ENCODE measurements at places on chromosomes 12 and 14.

DNA sequence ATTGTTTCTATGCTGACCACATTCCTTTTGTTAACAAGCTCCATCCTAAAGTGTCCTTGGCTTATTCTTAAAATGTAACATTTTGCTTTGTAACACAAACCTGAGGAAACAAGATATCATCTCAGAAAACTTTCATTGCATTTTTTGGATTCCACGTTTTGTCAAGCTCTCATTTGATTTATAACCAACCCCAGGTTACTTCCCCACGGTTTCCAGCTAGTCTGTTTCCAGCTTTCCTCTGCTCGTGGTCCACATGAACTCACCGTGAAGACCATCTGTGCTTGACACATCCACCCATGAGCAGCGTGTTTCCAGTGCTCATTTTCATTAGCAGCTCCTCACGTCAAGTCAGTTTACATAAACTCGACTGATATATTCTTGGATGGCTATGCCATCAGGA lies 6.4 kb upstream of the NKX2-8 start:
- no peak for DNase-seq

GRCh38 chr14:102711207-102711606 lies 66.0 kb upstream of the TRAF3 start:
- DNase-seq = no peak

DNA sequence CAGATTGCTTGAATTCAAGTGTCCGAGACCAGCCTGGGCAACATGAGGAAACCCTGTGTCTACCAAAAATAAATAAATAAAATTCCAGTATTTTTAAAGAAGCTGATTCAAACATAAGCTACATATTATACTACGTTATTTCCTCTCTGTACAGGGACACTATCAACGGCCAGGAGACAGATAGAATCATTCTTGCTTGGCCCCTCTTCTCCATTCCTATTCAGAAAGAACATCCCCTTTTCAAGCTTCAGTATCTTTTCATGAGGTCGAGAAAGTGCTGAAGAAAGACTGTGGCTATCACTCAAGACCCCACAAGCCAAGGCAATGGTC lies 314 bp upstream of the DHRS7 start:
- no peak for DNase-seq

DNA sequence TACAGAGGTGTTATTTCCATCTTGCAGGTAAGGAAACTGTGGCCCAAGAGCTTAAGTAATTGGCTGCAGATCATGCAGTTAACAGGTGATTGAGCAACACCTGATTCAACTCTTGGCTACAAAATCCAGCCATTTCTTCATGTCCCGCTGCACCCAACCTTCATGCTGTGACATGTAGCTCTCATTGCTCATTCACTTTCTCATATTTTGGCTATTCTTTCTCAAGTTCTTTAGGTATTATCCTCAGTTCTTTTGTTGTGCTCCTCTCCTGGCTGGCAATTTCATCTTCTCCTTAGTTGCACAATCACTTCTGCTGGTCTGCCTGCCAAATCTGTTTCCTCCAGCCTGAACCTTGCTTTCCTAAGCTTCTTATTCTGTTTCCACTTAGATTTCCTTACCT lies 300.8 kb downstream of the SSPN start:
- no peak for DNase-seq

- no peak for DNase-seq
These were observed 42.2 kb downstream of the PTPRO start for GRCh38 chr12:15364221-15365160.

GRCh38 chr12:97452839-97453238 lies 9.8 kb upstream of the RMST start:
- no peak for DNase-seq

DNA sequence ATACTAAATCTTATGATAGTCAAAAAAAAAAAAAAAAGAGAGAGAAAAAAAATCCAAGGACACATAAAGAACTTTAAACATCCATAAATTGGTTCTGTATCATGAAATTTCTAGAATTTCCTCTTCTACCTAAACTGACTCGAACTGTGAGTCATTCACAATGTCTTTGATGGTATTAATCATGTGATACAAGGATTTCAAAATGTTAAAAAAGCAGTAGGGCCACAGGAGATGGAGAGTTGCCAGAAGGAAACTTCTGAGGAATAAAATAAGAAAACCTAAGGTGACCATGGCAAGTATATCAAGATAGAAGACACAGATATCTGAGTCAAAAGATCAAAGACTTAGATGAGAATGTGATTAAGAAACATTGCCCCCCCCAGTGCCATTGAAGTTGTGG lies 1320.9 kb upstream of the FLRT2 start:
- DNase-seq = no peak

- no peak for DNase-seq
These were observed 107.4 kb downstream of the TSHR start for GRCh38 chr14:81062816-81063215.

DNA sequence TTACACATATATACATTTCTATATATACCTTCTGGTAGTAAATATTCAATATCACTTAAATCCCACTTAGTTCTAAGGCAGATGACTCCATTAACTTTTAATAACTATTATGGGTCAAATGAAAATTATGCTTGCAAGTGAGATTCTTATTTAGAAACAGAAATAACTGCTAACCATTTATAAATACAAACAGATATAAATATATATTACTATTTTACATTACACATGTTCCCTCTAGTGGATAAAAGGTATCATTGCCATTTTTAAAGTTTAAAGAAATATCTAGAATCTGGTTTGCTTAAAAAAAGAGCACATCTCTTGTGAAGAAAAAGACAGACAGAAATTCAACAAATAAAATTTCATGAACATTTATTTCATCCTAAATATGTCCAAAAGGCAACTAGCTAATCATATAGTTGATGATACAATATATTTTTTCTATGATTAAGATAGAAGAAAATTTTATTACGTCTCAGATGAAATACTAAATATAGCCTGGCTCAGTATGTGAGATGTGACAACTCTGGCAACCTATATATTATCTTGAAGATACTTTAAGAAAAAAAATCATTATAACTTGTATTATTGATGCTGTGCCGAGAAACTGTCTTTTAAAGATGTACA lies 11.7 kb upstream of the RAD51AP1 start:
- no peak for DNase-seq

GRCh38 chr12:69906411-69907216 lies 81.6 kb downstream of the MYRFL start:
- no peak for DNase-seq

DNA sequence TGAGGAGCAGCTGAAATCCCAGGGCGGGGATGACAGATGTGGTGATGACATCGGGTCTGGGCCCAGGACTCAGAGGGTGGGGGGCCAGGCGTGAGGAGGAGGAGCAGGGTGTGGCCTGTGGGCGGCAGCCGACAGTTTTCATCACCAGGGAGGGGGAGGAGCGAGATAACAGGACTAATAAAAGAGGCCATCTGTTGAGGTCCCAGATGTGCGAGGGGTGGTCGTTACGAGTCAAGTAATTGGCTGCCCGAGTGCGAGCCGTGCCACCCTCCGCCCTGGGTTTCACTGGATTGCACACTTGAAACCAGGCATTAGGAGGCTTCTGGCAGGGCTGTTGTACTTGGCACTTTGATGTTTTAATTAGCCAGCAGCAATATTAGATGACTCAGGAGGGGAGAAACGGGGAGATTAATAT lies 67.2 kb downstream of the NOS1 start:
- no peak for DNase-seq

DNA sequence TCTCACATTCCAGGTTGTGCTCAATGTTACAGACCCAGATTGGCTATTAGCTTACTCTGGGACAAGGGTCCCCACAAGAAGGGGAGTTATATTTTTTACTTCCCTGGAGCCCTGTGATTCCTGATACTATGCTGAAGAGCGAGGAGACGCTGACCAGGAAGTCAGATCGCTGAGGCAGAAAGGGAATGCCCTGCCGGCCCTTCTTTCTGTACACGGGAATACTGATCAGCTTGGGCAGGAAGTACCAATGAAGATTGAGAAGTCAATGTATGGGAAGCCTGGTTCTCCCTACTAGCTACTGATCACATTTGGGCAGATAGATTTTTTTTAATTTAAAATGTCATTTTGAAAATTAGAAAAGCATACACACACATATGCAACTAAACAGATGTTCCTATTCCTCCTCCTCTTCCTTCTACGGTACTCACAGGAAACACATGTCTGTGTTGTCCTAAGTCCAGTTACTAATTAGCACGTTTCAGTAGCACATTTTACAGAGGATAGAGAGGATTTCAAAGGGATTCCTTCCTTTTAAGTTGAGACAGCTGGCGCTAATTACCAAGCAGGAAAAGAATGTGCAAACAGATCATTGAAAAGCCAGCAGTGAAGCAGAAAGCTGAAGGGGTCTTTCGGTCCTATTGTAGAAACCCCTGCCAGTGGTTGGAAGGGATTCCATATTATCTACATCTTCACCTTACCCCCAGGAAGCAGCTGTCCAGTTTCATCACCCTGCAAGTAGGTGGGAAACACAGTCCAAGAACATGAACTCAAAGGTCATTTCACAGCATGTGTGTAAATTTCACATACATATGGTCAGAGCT lies 292.4 kb downstream of the DUSP6 start:
- DNase-seq = no peak

DNA sequence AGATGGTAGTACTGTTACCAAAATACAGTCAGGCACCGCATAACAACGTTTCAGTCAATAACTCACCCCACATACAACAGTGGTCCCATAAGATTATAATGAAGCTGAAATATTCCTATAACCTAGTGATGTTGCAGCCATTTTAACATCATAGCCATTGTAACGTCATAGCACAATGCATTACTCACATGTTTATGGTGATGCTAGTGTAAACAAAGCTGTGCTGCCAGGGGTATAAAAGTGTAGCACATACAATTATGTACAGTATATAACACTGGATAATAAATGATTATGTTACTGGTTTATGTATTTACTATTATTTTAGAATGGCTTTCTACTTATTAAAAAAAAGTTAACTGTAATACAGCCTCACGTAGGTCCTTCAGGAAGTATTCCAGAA lies 37.0 kb downstream of the GPR137C start:
- no peak for DNase-seq

GRCh38 chr12:15001733-15002382 lies 29.0 kb downstream of the PDE6H start:
- DNase-seq = no peak

- DNase-seq = no peak
These were observed 381.0 kb downstream of the DPF3 start for GRCh38 chr14:72512925-72513324.

- no peak for DNase-seq
These were observed 67.7 kb downstream of the HCAR2 start for GRCh38 chr12:122635471-122635870.

- DNase-seq = no peak
These were observed 9.9 kb upstream of the CHST11 start for GRCh38 chr12:104446646-104447421.

- no peak for DNase-seq
These were observed 4.3 kb downstream of the PAX9 start for GRCh38 chr14:36665887-36666415.

DNA sequence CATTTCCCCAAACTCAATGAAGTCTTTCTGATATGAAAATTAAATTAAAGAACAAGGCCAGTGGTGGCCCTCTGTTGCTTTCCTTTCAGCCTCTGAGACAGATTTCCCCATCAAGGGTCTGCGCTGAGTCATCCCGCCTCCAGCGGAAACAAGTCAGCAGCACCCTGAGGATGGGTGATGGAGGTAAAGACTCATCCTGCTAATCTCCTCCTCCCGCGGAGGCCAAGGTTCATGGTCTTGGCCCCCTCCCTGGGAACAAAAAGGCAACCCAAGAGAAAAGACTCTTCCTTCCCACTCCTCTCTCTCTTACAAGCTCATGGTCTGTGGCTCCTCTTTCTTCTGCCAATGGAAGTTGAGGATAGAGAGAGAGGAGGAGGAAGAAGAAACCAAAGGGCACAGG lies 9.0 kb upstream of the NUMB start:
- no peak for DNase-seq

DNA sequence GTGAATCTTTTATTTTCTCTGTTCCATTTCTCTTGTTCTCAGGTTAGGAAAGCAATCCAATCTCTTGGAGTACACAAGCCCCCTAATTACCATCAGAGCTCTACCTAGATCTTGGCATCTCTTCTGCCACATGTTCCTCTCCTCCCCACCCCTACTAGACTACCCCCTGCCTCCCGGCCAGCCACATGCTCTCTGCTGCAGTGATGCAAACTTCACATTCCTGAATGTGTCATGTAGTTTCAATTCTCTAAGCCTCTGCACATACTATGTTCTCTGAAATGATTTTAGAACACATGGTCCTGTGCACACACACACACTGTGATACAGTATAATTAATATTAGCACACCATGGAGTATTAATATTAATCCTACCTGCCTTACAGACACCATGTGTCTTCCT lies 104.6 kb downstream of the EFCAB11 start:
- no peak for DNase-seq

- no peak for DNase-seq
These were observed 691.8 kb downstream of the BCL11B start for GRCh38 chr14:98580131-98580678.

DNA sequence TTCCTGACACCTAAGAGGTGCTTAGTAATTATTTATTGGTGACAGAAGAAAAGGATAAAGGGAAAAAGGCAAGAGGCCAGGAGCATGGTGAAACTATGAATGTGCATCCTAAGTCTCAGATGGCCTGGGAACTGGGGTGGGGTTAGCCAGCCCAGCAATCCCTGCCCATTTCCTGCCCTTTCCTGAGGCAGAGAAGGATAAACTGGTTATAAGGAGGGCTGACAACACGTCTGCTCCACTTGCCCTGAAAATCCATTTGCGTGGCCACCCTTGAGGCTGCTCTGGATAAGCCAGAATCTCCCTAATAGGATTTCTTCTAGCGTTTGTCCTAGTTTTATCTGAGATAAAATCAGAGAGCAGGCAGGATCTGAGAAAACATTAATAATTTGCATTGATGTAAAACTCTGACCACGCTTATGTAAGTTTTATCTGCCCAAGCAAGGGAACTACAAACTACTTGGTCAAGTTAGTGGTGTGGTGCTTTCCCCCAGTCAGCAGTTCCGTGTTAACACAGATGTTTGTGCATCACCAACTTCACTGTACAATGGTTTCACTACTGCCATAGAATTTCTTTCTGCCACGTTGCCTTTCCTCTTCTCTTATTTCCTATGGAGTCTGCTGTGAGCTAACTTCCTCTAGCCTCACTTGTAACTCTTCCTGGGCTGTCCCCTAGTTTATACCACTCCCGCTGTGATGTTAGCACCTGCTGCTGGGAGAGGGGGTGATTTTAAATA lies 392.7 kb downstream of the RPS29 start:
- no peak for DNase-seq

DNA sequence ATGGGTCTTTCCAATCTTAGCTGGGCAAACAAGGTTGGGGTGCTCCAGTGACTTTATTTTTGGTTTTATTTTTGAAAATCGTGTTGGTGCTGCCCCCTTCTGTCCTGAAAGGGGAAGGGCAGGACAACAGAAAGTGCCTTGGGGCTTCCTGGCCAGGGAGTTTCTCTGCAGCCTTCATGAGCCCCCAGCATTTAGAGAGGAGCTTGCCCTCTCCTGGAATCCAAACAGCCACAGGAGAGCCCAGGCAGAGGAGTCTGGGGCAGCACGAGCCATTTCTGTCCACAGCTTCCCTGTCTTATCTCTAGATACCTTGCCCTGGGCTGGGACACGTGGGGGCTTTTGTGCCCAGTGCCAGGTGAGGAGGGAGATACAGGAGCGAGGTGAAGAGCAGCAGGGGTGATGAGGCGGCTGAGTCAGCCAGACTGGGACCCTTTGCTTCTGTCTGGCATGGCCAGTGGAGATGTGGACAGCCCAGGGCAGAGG lies 4.4 kb upstream of the C1RL start:
- no peak for DNase-seq

All from NCI-H510A (cell line).